ENCODE measurements at places on chromosomes 3 and 15. TPM values are rescaled to one million over a fixed set of nuclear protein-coding genes. Genes with fewer than 3 reads are reported as not detected.

The PRR20G gene
- not detected for total RNA-seq

The C2CD4A gene
- not detected for total RNA-seq

The SH3GL3 gene
- not detected for total RNA-seq

The CHRFAM7A gene
- not detected for total RNA-seq

The TMEM40 gene
- total RNA-seq: not detected

Data from IMR-90 (cell line).